Esophagus (tissue), 2 donors: ENCODE measurements at places on chromosomes 7 and 10. TPM values are rescaled to one million over a fixed set of nuclear protein-coding genes. Genes with fewer than 3 reads are reported as not detected.

The C10orf105 gene
- polyA plus RNA-seq: 0.04 TPM

The MINDY3 gene
- 17.2 TPM for polyA plus RNA-seq

The PNLIP gene
- polyA plus RNA-seq: 0.37 TPM

The MMP21 gene
- 0.02 TPM for polyA plus RNA-seq

The GIMAP6 gene
- 2.8 TPM for polyA plus RNA-seq

The PLPP4 gene
- not detected for polyA plus RNA-seq
